Activated naive CD4-positive, alpha-beta T cell treated with anti-CD3 and anti-CD28 coated beads for 36 hours (primary cell): ENCODE measurements at places on chromosomes 6 and 20. TPM values are rescaled to one million over a fixed set of nuclear protein-coding genes. Genes with fewer than 3 reads are reported as not detected.

- peak; percentile 14 for DNase-seq
- H3K4me3 ChIP-seq: peak overlapping the region; percentile 88
- peak overlapping the region; percentile 59 for H3K27ac ChIP-seq
- peaks cover 49% of the 10 kb centered on the region for H3K4me1 ChIP-seq
Observed at GRCh38 chr6:42449917-42450476, 1.7 kb downstream of the TRERF1 start.

Gene CLVS2
- total RNA-seq: not detected

- DNase-seq: no peak
- no peak overlapping the region for H3K4me3 ChIP-seq
- no peaks in the 10 kb centered on the region for H3K36me3 ChIP-seq
- H3K27ac ChIP-seq: no peak overlapping the region
- H3K27me3 ChIP-seq: no peaks in the 10 kb centered on the region
Observed at GRCh38 chr6:92879526-92879925, 539.8 kb downstream of the EPHA7 start.

- no peaks in the 10 kb centered on the region for H3K27me3 ChIP-seq
- H3K4me3 ChIP-seq: peak overlapping the region; percentile 38
- DNase-seq: peak; percentile 80
- H3K36me3 ChIP-seq: no peaks in the 10 kb centered on the region
- H3K27ac ChIP-seq: peak overlapping the region; percentile 97
- H3K4me1 ChIP-seq: peaks cover 75% of the 10 kb centered on the region
Observed at GRCh38 chr6:37514321-37514771, 14.7 kb upstream of the CCDC167 start.

DNA sequence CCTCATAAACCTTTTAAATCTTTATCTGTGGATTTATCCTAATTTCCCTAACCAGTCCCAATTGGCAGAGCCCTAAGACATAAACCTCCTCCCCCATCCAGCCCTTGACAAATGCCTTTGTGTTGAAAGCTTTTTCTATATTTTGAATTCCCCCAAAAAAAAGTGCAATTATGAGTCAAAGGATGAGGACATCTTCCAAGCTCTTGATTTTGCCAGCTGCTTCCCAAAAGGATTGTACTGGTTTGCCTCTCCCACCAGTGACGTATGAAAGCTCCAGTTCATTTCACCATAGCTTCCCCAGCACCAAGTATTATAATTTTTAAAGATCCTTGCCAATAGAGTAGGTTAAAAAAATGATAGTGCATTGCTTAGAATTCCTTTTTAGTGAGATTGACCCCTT lies 38.9 kb downstream of the SIRPA start:
- H3K27ac ChIP-seq: no peak overlapping the region
- no peaks in the 10 kb centered on the region for H3K36me3 ChIP-seq
- no peaks in the 10 kb centered on the region for H3K4me1 ChIP-seq
- H3K27me3 ChIP-seq: peaks cover 19% of the 10 kb centered on the region
- no peak overlapping the region for H3K4me3 ChIP-seq
- DNase-seq: no peak

Gene UNC93A
- total RNA-seq: not detected

- peak overlapping the region; percentile 87 for H3K27ac ChIP-seq
- H3K27me3 ChIP-seq: no peaks in the 10 kb centered on the region
- H3K4me1 ChIP-seq: peaks cover 93% of the 10 kb centered on the region
- H3K4me3 ChIP-seq: no peak overlapping the region
Observed at GRCh38 chr6:90024633-90025032, 130.4 kb downstream of the GJA10 start.

GRCh38 chr6:72712910-72713309 lies 91.0 kb downstream of the KCNQ5 start:
- H3K27me3 ChIP-seq: no peaks in the 10 kb centered on the region
- H3K4me1 ChIP-seq: peaks cover 8% of the 10 kb centered on the region
- peaks cover 19% of the 10 kb centered on the region for H3K36me3 ChIP-seq
- no peak for DNase-seq

Gene APOM
- total RNA-seq: 3.7 TPM

DNA sequence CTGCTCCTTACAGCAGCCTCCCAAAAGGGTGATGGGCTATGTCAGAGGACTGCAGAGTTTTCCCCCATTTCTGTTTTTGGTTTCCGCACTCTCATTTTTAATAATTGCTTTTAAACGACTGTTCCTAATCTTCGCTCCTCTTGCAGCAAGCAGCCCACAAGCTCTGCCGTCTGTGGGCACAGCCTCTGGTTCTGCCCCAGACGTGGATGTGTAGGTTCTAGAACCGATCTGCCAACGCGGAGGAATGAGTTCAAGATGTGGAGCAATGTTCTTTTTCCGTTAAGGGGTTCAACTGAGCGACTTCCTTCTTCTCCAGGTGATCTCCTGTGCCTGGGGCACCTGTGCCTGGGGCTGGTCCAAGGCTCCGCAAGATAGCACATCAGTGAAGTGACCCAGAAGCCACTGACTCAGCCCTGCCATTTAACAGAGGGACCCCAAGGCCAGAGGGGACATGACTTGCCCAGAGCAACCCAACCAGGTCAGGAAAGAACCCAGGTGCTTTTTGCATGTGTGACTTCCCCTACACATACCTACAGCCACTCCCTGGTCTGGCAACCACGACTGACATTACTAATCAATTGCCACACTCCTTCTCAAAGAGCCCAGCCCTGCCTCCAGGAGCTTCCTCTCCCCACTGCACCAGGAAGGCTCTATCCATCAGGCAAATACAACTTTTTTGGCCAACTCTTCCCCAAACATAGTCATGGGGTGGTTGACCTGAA lies 22.7 kb downstream of the PMEPA1 start:
- no peaks in the 10 kb centered on the region for H3K36me3 ChIP-seq
- DNase-seq: no peak
- no peak overlapping the region for H3K27ac ChIP-seq
- no peaks in the 10 kb centered on the region for H3K27me3 ChIP-seq

Gene KCNK5
- total RNA-seq: 9.2 TPM

DNA sequence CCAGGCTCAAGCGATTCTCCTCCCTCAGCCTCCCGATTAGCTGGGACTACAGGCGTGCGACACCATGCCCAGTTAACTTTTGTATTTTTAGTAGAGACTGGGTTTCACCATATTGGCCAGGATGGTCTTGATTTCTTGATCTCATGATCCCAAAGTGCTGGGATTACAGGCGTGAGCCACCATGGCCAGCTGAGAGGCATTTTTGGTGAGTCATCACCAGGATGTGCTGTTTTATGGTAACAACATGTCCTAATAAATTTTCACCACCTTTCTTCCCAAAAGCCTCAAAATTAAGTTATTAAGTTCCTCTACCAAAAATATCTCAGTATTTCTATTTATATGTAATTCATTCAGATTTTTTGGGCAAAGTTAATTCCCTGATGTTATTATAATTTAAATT lies 53.5 kb downstream of the COL21A1 start:
- no peaks in the 10 kb centered on the region for H3K27me3 ChIP-seq
- H3K4me1 ChIP-seq: no peaks in the 10 kb centered on the region
- no peak for DNase-seq

- H3K4me1 ChIP-seq: peaks cover 40% of the 10 kb centered on the region
- H3K27ac ChIP-seq: peak overlapping the region; percentile 46
- no peak overlapping the region for H3K4me3 ChIP-seq
- no peaks in the 10 kb centered on the region for H3K27me3 ChIP-seq
Observed at GRCh38 chr6:43926634-43927531, 156.9 kb downstream of the VEGFA start.

GRCh38 chr20:17645010-17645409 lies 37.0 kb downstream of the RRBP1 start:
- H3K4me3 ChIP-seq: no peak overlapping the region
- H3K36me3 ChIP-seq: peaks cover 2% of the 10 kb centered on the region
- DNase-seq: no peak
- H3K4me1 ChIP-seq: peaks cover 6% of the 10 kb centered on the region
- H3K27ac ChIP-seq: no peak overlapping the region

GRCh38 chr6:37931066-37931465 lies 111.5 kb downstream of the ZFAND3 start:
- peaks cover 11% of the 10 kb centered on the region for H3K36me3 ChIP-seq
- no peak overlapping the region for H3K27ac ChIP-seq

DNA sequence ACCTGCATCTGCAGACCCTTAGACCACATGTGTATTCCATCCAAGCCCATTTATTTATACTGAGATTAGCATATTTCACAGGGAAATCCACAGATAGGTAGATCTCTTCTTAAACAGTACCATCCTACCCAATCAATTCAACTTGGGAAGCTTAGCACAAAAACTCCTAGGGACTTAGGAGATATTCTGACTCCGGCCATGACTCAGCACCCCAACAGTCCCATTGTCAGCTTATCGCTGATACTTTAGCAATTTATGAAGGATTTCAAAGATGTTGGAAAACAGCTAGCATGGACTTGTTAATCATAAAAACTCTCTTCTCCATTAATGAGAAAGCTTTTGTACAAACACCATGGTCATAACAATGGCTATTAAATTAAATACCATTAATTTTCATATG lies 236.2 kb upstream of the PREP start:
- H3K27ac ChIP-seq: no peak overlapping the region
- no peaks in the 10 kb centered on the region for H3K36me3 ChIP-seq
- no peak for DNase-seq
- H3K4me1 ChIP-seq: no peaks in the 10 kb centered on the region
- H3K27me3 ChIP-seq: peaks cover 5% of the 10 kb centered on the region

- H3K27ac ChIP-seq: no peak overlapping the region
- H3K4me1 ChIP-seq: no peaks in the 10 kb centered on the region
- H3K4me3 ChIP-seq: no peak overlapping the region
Observed at GRCh38 chr20:34862724-34863123, 9.9 kb downstream of the GGT7 start.
